ENCODE measurements at places on chromosomes 16 and 17. TPM values are rescaled to one million over a fixed set of nuclear protein-coding genes. Genes with fewer than 3 reads are reported as not detected.

Gene CDT1
- 15.8 TPM for polyA plus RNA-seq

Gene SLFN13
- polyA plus RNA-seq = 0.67 TPM

Gene GPR139
- polyA plus RNA-seq = not detected

Gene TBX6
- 1.6 TPM for polyA plus RNA-seq

DNA sequence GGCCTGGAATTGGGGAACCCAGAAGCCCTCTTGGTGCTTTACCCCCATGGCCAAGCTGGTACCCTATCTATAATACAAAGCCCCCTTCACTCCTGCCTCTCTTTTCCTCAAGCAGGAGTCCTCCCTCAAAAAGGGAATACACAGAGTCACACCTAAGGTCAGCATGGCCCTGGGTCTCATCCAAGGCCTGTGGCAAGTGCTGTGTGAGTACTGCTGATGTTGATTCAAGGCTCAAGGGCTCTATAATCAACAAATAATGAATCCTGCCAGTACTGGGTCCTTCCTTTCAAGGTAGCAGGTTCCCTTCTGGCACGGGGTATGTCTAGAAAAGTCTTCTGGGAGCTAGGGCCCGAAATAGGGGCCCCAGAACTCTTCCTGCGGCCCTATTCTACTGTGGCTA, 187.3 kb downstream of the CYB561 start:
- no peak for DNase-seq

GRCh38 chr16:58032710-58033293, 7.2 kb downstream of the MMP15 start:
- DNase-seq = no peak

DNA sequence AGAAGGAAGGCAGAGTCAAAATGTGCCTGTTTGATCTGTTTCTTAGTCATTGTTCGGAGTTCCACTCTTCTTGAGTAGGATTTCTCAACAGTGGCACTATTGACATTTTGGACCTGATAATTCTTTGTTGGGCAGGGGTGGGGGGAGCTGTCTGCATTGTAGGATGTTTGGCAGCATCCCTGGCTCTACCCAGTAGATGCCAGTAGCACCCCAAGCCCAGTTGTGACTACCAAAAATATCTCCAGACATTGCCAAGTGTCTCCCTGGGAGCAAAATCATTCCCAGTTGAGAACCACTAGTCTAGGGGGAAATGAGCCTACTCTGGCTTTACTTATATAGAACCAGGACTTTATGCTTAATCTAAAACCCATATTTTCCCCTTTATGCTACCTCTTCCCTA, 1.1 kb upstream of the GFOD2 start:
- no peak for DNase-seq

GRCh38 chr16:85579923-85580580, 33.1 kb upstream of the GSE1 start:
- no peak for DNase-seq

DNA sequence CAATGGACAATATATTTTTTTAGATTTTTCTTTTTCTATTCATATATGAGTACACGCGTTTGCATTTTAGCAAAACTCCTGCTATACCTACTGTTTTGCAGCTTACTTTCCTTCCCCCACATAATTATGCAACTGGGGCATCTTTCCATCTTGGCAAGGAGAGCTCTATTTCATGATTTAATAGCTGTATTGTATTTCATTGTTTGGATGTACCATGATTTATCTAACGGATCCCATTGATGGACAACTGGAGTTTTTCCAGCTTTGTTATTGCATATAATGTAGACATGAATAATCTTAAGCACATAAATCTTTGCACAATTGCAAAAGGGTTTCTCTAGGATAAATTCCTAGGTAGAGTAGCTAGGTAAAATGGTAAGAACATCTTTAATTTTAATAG, 133.9 kb downstream of the PITPNC1 start:
- no peak for DNase-seq

- no peak for DNase-seq
Measured at GRCh38 chr16:86436466-86437185, 73.7 kb upstream of the FOXF1 start.

DNA sequence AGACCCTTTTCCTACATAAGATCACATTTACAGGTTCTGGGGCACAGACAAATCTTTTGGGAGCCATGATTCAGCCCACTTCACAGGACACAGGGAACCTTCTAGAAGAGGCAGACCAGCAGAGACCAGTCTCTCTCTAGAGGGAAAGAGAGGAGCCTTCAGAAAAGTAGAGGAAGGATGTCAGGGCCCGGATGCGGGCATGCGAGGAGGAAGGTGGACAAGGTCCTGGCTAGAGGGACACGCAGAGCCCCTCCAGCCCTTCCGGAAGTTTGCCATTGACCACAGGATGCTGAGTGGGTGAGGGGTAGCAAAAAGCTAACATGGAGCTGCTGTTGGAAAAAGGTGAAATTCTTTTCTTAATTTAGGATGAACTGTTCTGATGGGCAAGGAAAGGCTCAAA, 55.8 kb upstream of the MEAK7 start:
- no peak for DNase-seq

DNA sequence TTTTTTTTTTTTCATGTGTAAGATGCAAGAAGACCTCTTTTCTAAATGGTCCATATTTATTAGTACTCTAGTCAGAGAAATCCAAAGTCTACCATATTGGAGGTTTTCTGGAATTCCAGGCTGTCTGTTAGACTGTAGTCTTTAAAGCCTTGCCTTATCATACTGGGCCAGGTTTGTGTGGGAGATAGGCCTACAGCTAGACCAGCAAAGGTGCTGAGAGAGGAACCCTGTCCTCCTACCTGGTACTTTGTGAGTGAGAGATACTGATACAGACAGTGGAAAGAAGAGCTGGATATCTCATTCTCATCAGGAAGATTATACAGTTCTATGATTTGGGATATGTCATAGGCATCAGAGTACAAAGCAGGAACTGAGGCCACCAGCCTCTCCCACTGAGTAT, 8.1 kb downstream of the RHOT1 start:
- DNase-seq = no peak

DNA sequence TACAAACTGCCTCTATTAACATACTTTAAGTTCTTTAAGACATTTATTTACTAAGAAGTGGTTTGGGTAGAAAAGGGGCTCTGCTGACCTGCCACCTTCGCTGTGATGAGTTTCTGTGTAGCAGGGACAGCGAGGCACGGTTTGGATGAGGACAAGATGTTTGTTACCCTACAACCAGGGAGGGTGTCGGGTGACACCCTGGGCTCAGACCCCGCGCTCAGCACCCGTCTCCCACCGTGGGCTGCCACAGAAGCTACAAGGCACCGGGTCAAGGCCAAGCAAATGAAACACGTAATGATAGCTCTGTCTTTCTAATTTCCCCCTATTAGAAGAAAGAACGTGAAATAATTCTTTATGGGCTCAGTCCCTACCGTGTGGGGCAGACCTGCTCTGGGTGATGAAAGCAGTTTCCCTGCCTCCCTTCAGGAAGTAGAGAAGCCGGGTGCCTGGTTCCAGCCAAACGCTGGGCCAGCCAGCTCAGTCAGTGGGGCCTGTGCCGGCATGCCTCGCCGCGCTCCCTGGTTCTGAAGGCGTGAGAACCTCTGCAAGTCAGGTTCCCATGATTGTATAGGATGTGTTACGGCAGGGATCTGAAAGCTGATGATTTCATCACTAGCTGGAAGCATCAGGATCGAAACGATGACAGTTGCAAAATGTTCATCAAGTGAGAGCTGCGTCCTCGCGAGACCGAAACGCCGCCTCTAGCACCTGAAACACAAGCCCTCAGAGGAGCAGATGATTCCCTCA, 3.9 kb downstream of the ZNF750 start:
- DNase-seq = no peak

Measured in small intestine (tissue), 16 donors.